ENCODE measurements at places on chromosomes 5 and 9.

GRCh38 chr9:126743041-126743440, 61.8 kb upstream of the ZBTB43 start:
- DNase-seq: no peak

GRCh38 chr5:173764332-173765028, 123.7 kb upstream of the CPEB4 start:
- peak; percentile 97 for DNase-seq

DNA sequence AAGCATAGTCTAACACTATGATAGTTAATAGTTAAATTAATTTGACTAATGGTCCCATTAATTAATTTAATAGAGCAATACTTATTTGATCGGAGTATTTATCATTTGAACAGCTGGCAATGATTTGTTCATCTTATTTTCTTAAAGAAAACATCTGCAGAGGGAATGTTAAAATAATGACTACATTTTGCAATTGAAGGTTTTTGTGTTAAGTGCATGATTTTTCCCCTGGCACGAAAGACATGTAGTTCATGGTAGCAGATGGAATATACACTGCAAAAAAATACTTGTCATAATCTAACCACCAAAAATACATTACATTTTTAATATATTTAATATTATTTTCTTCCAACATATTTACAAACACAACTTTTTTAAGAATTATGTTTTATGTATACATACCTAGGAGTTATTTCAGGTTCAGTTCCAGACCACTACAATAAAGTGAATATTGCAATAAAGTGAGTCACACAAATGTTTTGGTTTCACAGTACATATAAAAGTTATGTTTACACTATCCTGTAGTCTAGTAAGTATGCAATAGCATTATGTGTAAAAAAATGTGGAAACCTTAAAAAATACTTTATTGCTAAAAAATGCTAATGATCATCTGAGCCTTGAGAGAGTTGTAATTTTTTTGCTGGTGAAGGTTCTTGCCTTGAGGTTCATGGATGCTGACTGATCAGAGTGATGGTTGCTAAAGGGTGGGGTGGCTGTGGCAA, 292.6 kb upstream of the DAB2 start:
- DNase-seq: peak; percentile 54

DNA sequence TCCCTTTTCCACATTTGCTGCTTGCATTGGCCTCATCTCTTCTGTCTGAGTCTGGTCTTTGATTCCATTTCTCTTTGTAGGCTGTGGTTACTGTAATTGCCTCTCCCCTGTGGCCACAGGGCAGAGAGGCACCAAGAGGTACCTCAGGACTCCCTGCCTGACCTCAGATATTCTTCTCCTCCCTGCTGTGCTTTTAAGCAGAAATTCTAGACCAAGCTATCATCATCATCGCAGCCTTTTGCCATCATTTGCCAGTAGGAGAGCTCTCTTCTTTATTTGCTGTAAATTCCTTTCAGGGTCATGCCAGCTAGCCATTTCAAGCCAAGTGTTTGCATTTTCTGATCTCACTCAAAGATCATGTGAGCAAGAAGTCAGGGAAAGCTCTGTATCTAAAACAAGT, 369.6 kb downstream of the ICE1 start:
- no peak for DNase-seq

DNA sequence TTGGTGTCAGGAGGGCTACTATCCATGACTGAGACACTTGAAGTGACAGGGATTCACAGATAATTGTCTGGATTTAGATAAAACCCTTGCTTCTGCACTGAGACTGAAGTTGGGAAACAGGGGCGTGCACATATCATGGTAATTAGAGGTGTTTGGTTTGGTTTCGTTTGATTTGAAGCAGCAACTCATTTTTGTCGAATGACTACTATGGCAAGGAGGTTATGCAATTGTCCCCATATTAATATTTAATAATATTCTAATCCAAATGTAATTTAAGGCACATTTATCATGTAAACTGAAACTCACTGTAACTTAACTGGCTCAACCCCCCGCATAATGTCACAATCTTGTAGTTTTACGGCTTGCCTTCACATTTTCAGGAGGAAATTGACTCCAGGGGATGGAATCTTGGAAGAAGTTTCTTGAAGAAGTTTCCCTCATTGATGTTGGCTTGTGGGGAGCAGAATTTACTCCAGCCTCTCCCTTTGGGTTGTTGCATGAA, 12.5 kb downstream of the ZNF366 start:
- DNase-seq: peak; percentile 24

- peak; percentile 49 for DNase-seq
Observed at GRCh38 chr9:88694625-88695024, 159.6 kb downstream of the NXNL2 start.

DNA sequence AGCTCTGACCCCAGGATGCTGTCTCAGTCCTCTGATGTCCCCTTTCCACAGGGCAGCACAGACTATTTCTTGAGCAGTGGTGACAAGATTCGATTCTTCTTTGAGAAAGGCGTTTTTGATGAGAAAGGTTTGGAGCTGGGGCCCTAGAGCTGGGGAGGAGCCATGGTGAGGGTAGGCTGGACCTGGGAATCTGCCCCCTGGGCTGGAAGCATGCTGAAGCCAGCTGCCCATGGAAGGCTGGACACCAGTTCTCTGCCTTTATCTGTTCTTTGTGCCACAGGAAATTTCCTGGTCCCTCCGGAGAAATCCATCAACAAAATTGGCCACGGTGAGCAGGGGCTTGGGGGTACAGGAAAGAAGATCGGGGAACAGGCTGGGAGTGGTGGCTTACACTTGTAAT, 12.9 kb downstream of the PHYHD1 start:
- no peak for DNase-seq

DNA sequence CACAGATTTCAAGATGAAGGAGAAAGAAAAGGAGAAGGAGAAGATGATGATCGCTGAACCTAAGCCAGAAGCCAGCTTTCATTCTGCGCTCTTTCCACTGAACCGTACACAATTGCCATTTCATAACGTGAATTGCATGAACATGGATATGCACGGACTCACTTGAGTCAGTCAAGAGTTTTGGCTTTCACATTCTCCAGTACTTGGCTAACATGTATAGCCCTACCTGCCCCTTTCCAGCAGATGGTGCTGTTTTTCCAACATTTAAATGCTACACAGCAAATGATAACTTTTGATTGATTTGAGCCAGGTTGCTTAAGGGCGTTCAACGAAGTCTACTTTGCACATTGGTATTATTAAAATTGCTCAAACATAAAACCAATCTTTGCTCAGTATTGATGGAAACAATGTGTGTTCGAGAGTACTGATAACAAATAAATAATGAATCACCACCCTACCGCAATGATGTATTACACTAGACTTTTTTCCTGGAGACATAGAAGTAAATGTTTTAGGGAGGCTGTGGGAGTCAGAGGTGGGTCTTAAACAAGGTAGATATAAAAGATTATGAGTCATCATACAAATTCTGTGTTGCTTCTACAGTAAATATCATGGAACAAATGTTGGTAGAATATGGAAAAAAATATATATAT, 196.4 kb downstream of the TRPM3 start:
- peak; percentile 93 for DNase-seq

DNA sequence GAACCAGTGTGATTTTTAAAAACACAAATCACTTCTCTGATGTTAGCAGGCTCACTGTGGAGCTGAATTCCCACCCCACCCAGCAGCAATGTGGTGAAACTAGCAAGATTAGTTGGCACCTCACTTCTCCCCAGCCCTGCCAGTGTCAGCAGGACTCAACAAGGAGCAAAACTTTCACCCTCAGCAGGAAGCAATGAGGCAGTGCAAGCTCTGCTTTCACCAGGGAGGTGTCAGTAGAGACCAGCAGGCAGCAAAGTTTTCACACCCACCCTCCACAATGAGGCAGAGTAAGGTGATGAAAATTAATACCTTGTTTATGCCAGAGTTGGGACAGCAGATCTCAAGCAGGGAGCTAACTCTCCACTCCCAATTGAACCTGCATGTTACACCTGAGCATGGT, 565.0 kb downstream of the CETN3 start:
- no peak for DNase-seq
